ENCODE measurements at places on chromosomes 3 and 15.

DNA sequence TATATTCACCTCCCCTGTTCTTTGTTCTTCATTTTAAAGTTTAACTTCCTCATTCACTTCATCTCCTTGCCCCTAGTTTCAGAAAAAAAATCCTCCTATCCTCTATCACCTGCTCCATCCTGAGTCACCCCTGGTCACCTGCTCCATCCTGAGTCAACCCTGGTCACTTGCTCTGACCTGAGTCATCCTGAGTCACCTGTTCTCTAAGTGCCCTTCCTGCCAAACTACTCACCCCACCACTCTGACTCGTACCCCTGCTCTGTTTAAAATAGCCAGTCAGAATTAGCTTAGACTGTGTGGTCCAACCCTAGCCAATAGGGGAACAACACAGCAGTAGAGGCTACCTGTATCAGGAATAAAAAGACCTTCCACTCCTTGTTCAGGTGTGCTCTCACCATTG, 716.9 kb downstream of the ZBBX start:
- no peaks in the 10 kb centered on the region for H3K4me1 ChIP-seq
- no peaks in the 10 kb centered on the region for H3K27me3 ChIP-seq
- H3K36me3 ChIP-seq: no peaks in the 10 kb centered on the region

DNA sequence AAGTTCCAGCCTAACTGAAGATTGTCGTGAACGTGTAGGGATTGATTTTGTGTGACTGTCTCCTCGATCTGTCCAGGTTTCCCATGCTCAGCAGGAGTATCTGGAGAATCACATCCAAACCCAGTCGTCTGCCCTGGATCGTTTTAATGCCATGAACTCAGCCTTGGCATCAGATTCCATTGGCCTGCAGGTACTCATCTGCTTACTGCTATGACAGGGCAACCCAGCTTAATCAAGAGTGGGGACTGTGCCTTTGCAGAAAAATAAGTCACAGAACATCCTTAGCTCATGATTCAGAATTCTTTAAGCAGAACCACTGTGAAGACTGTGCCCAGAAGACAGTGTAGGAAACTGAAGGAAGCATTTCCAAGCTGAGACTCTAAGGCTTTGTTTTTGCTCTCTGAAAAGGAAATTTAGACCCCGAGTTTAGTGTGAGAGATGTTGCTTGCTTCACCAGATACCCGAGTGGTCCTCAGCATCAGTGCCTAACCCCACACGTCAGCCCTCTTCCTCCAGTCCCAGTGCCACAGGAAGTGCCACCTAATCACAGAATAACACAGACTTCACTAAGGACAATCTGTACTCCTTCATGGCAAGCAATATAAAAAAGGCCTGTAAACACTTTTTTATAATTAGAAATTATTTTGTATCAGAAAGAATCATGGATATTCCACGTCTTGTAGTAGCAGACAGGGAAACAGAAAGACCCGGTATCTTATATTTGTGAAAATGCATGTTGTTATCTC, 34.2 kb downstream of the MYZAP start:
- no peaks in the 10 kb centered on the region for H3K36me3 ChIP-seq
- H3K4me1 ChIP-seq: no peaks in the 10 kb centered on the region
- no peaks in the 10 kb centered on the region for H3K27me3 ChIP-seq
- DNase-seq: no peak
- no peak overlapping the region for H3K27ac ChIP-seq

GRCh38 chr15:28933710-28934445, 48.1 kb downstream of the APBA2 start:
- H3K4me3 ChIP-seq: no peak overlapping the region
- no peak overlapping the region for H3K27ac ChIP-seq
- no peaks in the 10 kb centered on the region for H3K27me3 ChIP-seq
- no peak for DNase-seq

GRCh38 chr3:14605067-14605466, 46.5 kb upstream of the CCDC174 start:
- H3K4me3 ChIP-seq: no peak overlapping the region
- no peaks in the 10 kb centered on the region for H3K36me3 ChIP-seq
- DNase-seq: no peak
- H3K27me3 ChIP-seq: peaks cover 25% of the 10 kb centered on the region
- H3K4me1 ChIP-seq: no peaks in the 10 kb centered on the region
- no peak overlapping the region for H3K27ac ChIP-seq

DNA sequence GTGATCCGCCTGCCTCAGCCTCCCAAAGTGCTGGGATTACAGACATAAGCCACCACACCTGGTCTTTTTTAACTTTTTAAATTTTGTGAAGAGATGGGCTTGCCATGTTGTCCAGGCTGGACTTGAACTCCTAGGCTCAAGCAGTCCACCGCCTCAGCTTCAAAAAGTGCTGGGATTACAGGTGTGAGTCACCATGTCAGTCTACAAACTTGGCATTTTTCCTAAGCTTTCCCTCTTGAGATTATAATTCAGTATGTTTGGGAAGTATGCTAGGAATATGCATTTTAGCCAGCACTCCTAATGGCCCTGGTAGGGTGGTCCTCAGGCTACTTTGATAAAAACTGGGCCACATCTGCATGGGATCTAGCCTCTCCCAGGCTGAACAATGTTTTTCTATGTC, 4.4 kb downstream of the WDR73 start:
- H3K4me1 ChIP-seq: peaks cover 15% of the 10 kb centered on the region
- H3K4me3 ChIP-seq: no peak overlapping the region
- H3K27me3 ChIP-seq: no peaks in the 10 kb centered on the region

DNA sequence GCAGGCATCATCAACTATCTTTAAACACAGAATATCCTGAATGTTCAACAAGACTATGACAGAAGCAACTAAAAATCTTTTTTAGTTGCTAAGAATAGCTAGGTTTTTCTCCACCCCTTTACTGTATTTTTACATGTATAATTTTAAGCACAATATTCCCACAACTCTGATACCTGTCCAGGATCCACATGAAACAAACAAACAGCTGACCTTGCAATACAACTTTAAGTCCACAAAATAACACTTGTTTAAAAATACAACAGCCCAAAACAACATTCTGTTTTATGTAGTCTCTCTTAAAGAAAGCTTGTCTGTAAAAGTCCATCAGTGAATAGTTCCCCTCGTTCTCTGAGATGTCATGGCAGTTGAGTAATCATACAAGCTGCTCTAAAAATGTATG, 41.1 kb downstream of the IFT57 start:
- H3K27ac ChIP-seq: no peak overlapping the region
- DNase-seq: no peak
- no peaks in the 10 kb centered on the region for H3K4me1 ChIP-seq
- no peak overlapping the region for H3K4me3 ChIP-seq
- H3K36me3 ChIP-seq: no peaks in the 10 kb centered on the region

GRCh38 chr3:52809662-52810377, 15.2 kb downstream of the ITIH3 start:
- H3K4me3 ChIP-seq: no peak overlapping the region
- no peak for DNase-seq
- H3K36me3 ChIP-seq: no peaks in the 10 kb centered on the region
- peaks cover 15% of the 10 kb centered on the region for H3K4me1 ChIP-seq
- no peak overlapping the region for H3K27ac ChIP-seq

- no peaks in the 10 kb centered on the region for H3K27me3 ChIP-seq
- H3K4me1 ChIP-seq: no peaks in the 10 kb centered on the region
- H3K27ac ChIP-seq: no peak overlapping the region
- no peak overlapping the region for H3K4me3 ChIP-seq
- DNase-seq: peak; percentile 2
These were observed 169.8 kb upstream of the MYRIP start for GRCh38 chr3:39639344-39640236.

- peak overlapping the region; percentile 86 for H3K4me3 ChIP-seq
- H3K36me3 ChIP-seq: no peaks in the 10 kb centered on the region
- DNase-seq: peak; percentile 87
These were observed 425 bp upstream of the FYTTD1 start for GRCh38 chr3:197749315-197749600.

DNA sequence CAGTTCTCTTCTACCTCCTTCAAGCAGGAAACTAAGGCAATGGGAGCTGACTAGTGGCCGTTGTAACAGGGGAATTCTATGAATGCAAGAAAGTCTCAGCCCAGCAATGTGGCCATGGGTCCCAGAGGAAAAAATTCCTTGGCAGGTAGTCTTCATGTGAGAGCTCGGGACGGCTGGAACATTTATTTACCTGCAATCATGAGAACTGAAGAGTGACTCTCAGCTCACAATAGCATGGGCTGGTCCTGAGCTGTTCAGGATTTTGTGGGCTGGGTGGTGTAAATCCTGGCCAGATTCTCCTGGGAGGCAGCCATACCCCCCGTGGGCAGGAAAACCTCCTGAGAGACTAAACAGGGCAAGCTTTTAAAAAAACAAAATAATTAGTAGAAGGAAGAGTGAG, 330.3 kb upstream of the CTNNB1 start:
- no peak for DNase-seq
- H3K36me3 ChIP-seq: no peaks in the 10 kb centered on the region
- no peaks in the 10 kb centered on the region for H3K27me3 ChIP-seq
- no peak overlapping the region for H3K27ac ChIP-seq

DNA sequence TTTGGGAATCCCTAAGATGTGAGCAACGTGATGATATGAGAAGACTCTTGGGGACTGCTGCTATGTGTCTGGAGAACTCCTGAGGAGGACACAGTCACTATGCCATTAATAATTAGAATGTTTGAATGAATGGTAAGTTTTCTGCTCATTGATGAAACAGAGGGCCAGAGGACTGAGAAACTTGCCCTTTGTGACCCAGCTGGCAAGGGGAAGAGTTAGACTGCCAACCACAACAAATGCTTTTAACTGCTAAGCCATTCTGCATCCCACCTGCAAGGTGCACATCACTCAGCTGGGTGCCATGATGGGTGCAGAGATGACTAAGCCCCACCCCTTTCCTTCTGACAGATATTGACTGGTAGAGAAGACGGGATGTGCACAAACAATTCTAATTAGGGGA, 249.6 kb downstream of the THRB start:
- H3K4me1 ChIP-seq: no peaks in the 10 kb centered on the region
- no peak overlapping the region for H3K27ac ChIP-seq
- no peak overlapping the region for H3K4me3 ChIP-seq

DNA sequence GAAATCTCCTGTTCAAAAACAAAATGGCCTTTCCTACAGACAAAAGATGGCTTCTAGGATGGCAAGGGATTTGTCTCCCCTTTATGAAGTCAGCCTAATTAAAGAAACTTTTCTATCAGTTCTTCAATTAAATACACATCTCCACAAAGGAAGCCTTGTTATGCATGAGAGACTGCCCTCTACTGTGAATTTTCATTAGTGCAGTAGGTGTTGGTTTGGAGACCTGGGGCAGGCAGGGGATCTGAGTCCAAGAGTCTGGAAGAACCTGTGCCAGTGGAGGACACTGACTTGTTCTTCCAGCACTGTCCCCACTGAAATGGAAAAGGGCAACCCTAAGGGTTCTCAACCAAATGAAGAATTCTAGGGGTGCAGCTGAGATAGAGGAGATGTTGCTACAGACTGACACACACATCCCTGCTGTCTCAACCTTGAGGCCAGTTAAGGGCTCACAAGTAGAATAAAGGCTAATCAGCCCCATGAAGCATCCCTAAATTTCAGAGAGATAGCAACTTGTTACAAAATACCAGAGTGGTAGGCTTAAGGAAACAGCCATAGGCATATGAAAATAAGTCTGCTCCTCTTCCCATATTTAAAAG, 174.0 kb upstream of the PRICKLE2 start:
- H3K4me3 ChIP-seq: no peak overlapping the region
- DNase-seq: no peak
- no peaks in the 10 kb centered on the region for H3K4me1 ChIP-seq
- no peak overlapping the region for H3K27ac ChIP-seq

GRCh38 chr15:98433856-98434255, 214.5 kb upstream of the IGF1R start:
- H3K4me1 ChIP-seq: no peaks in the 10 kb centered on the region
- DNase-seq: no peak
- no peaks in the 10 kb centered on the region for H3K36me3 ChIP-seq
- no peak overlapping the region for H3K4me3 ChIP-seq

DNA sequence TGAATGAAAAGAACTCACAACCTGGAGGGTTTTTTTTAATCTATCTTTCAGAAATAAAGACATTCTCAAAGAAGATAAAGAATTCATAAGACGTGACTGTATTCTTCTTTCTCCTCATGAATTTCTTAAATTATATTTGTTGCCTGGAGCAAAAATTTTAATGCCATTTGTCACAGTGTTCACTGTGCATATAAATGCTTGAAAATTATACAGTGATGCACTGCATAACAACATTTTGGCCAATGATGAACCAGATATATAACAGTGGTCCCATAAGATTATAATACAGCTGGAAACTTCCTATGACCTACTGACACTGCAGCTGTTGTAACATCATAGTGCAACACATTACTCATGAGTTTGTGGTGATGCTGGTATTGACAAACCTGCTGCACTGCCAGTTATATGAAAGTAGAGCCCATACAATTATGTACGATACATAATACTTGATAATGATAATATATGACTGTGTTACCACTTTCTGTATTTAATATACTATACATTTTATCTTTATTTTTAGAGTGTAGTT, 67.3 kb downstream of the P2RY1 start:
- H3K36me3 ChIP-seq: no peaks in the 10 kb centered on the region
- no peak overlapping the region for H3K27ac ChIP-seq
- no peak for DNase-seq
- H3K4me1 ChIP-seq: no peaks in the 10 kb centered on the region
- no peak overlapping the region for H3K4me3 ChIP-seq

GRCh38 chr15:42819786-42820185, 82.9 kb upstream of the CDAN1 start:
- no peak for DNase-seq
- no peaks in the 10 kb centered on the region for H3K36me3 ChIP-seq
- no peaks in the 10 kb centered on the region for H3K4me1 ChIP-seq
- H3K27ac ChIP-seq: no peak overlapping the region

GRCh38 chr3:108861401-108861800, 38.8 kb downstream of the TRAT1 start:
- no peak overlapping the region for H3K4me3 ChIP-seq
- H3K36me3 ChIP-seq: no peaks in the 10 kb centered on the region

- no peaks in the 10 kb centered on the region for H3K27me3 ChIP-seq
- H3K4me3 ChIP-seq: no peak overlapping the region
- no peaks in the 10 kb centered on the region for H3K4me1 ChIP-seq
These were observed 41.3 kb upstream of the SLC22A13 start for GRCh38 chr3:38224357-38224756.

DNA sequence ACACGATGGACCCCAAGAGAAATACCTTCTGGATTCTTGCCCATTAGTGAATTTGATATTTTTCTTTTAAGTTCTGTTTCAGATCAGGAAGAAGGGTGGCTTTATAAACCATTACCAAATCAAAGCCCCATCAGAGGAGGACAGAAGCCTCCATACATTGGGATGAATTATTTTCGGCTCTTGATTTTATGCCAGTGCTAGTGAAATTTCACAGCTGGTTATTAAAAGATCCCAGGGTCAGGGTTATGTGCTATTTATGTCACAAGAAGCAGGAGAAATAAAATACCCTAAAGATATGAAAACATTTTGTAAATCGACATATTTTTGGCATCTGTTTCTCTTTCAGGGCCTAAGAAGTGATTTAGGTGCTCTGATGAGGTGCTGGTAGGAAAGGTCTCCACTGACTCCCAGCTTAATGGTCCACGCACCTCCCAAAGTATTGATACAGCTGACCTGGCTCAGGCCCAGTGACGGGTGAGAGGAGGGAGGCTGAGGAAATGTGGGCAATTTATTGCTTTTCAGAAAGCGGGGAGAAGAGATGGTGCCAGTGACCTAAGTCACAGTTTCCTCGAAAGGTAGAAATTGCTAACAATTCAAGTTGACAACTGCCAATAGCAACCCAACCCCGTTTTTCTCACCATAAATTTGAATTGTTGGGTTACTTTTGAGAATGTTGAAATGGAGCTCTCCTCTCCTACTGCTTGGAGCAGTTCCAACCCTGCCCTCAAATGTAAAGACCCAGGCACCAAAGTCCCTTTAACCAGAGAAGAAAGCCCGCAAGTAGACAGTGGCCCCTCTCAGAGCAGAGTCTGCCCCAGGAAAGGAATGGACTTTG, 315.6 kb upstream of the NR2E3 start:
- H3K36me3 ChIP-seq: no peaks in the 10 kb centered on the region
- no peak overlapping the region for H3K27ac ChIP-seq
- H3K4me1 ChIP-seq: no peaks in the 10 kb centered on the region
- DNase-seq: no peak
- no peak overlapping the region for H3K4me3 ChIP-seq
